Stimulated activated CD8-positive, alpha-beta memory T cell treated with anti-CD3 and anti-CD28 coated beads, Interleukin-15, amount 100 ng/mL, for 48 hours (primary cell): ENCODE measurements at places on chromosomes 7 and 10.

- DNase-seq: no peak
Observed at GRCh38 chr7:18570890-18571478, 75.4 kb downstream of the HDAC9 start.

DNA sequence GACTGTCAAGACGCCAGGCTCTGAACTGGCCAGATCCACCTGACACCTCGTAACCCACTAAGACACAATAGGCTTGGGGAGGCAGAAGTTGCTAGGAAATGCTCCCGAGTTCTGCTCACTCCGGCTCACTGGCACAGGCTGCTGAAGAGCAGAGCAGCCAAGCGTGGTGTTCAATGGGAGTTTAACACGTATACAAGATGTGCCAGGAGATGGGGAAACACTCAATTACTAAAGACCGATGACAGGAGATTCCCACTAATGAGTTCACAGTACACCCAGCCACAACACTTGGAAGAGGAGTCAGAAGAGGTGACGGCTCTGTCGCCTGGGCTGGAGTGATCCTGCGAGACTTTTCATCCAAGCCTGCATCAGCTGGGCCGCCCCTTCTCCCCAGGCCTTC lies 303.4 kb downstream of the GFRA1 start:
- DNase-seq: no peak

DNA sequence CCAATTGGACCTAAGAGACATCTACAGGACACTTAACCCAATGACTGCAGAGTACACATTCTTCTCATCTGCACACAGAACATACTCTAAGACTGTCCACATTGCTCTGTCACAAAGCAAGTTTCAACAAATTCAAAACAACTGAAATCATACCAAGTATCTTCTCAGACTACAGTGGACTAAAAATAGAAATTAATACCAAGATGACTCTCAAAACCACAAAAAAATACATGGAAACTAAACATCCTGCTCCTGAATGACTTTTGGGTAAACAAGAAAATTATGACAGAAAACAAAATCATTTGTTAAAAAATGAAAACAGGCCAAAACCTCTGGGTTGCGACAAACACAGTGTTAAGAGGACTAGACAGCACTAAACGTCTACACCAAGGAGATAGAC lies 24.5 kb downstream of the SNX13 start:
- no peak for DNase-seq

- DNase-seq: no peak
Observed at GRCh38 chr7:44173911-44174693, 15.1 kb downstream of the GCK start.

DNA sequence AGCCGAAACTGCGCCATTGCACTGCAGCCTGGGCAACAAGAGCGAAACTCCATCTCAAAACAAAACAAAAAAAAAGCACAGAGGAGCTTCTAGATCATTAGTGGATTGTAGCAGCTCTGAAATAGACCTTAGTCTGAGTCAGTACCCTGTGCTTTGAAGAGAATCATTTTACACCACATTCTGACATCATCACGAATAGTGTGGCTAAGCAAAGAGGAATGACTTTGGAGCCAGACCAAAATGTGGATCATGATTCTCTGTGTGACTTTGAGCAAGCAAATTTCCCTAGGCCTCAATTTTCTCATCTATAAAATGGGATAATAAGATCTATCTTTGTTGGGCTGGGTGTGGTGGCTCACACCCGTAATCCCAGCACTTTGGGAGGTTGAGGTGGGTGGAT lies 618.9 kb downstream of the CALN1 start:
- no peak for DNase-seq

DNA sequence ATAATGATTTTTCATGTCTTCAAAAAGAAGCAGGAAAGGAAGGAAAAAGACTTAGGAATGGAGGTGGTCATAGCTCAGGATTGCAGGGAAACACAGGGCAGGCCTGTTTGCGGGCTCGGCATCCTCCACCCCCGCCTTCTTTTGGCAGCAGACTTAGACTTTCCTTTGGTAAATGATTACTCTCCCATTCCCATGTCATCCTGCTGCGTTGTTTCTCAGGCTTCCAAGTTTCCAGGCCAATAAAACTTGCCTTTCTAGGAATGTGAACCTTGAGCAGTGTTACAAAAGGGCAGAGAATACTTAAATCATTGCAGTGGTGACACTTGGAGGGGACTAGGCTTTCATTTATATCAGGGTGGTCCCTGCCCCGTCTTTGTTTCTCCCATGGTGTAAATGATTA lies 34.0 kb upstream of the DGKB start:
- no peak for DNase-seq

GRCh38 chr7:91515961-91516360 lies 251.7 kb downstream of the FZD1 start:
- no peak for DNase-seq

DNA sequence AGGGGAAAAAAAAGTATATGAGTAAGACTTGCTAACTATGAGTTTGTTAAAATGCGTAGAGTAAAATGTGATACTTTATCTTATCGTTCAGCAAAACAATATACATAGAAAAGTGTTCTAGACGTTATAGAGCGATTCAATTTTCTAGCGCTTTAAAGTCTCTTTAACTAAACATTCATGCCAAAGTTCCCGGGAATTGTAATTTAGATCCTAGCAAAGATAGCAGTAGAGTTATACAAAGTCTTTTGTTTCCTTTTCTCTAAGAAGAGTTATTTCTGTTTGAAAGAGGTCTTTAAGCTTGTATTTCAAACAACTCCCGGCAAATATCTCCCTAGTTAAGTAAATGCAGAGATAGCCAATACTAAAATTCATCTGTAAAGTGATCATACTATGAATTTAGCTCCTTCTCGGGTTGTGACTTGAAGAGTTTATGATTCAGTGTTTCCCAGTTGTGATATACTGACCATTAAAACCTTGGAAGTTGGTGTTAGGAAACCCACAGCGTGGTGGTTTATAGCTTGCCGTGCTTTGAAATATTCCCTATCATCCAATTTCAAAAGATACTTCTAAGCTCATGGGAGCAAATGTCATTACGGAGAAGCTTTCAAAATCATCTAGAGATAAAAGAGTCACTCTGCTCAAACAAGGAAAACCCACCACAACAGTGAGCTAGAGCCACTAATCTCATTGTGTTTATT lies 171.7 kb downstream of the CSTF2T start:
- no peak for DNase-seq

DNA sequence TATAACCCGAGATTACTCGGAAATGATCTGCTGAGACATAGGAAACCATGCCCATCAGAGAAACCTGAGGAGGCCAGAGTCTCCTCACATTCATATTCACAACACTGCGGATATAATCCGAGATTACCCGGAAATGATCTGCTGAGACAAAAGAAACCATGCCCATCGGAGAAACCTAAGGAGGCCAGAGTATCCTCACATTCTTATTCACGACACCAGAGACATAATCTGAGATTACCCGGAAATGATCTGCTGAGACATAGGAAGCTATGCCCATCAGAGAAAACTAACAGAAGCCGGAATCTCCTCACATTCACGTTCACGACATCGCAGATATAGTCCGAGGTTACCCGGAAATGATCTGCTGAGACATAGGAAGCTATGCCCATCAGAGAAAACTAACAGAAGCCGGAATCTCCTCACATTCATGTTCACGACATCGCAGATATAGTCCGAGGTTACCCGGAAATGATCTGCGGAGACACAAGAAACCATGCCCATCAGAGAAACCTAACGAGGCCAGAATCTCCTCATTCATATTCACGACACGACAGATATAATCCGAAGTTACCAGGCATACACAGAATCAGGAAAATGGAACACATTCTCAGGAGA lies 422.3 kb upstream of the AKR1E2 start:
- DNase-seq: no peak

GRCh38 chr7:8065356-8065813 lies 96.8 kb downstream of the GLCCI1 start:
- no peak for DNase-seq

DNA sequence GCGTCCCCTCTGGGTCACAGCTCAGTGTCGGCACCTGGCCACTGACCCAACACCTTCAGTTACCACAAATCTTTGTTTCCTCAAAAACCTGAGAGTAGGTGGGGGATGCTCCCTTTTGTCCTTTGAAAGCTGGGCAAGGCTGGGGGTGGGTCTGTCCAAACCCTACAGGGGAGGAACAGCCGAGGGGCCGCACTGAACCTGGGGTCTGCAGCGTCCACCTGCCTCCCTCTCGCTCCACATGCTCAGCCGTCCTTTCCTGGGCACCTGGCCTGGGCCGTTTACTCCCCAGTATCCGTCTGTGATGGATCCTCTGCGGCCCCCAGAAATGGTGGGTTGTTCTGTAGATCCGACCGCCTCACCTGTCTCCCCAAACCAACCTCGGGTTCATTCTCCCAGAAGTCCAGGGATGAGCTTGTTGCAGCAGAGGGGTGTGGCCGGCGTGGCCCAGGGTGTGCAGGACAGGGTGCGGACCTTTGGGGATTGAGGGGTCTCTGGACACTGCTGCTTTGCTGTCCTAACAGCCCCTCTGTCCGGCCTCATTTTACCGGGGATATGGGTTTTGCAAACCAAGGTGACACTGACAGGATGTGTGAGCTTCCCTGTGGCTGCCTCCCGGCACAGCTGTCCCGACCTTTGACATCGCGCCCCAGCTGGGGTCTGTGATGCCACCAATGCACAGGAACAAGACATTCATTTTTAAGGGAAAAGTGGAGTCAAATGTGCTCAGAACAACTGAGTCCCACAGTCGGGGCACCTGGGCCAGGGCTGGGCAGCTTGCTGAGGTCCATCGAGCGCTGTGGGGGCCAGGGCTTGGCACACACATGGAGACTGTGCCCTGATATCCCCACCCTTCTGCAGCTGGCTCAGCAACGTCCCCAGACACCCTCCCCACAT lies 115.9 kb downstream of the VIPR2 start:
- no peak for DNase-seq

- no peak for DNase-seq
Observed at GRCh38 chr7:105831824-105832535, 44.4 kb downstream of the ATXN7L1 start.

GRCh38 chr7:78296644-78297371 lies 498.2 kb downstream of the PHTF2 start:
- DNase-seq: no peak

DNA sequence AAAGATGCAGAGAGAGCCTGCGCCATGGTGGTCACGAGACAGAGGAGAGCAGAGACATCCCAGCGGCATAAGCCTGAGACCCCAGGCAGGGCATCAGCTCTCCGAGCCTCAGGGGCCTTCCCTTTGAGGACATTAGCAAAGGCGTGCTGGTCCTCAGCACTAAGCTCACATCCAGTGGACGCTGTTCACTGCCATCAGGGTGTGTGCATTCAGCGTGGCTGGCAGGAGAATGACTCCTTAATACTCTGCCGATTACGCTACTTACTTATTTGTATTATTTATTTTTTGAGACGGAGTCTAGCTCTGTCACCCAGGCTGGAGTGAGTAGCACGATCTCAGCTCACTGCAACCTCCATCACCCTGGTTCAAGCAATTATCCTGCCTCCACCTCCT lies 290.2 kb downstream of the KLF6 start:
- no peak for DNase-seq

DNA sequence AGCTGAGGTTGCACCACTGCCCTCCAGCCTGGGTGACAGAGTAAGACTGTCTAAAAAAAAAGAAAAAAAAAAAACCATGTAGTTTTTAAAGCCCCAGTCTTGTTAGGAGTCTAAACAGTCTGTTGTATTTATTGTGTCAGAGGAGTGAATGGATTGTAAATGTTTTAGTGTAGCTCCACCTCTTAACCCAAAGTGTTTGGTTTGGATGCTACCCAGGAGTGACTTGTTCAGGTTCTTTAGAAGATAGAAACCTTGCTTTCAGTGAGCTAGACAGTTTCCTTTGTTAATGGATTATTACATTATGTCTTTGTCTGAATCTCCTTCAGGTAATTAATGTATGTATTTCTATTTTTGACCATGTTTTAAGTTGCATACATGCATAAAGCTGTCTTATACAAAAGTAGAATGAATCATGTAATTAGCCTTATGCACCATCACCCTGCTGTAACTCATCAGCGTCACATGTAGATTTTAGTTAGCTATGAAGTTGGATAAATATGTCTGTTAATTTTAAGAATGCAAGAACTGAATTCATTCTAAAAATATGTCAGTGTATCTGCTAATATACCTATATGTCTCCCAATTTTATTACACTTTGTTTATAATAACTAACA lies 97.7 kb downstream of the TAF3 start:
- no peak for DNase-seq

- DNase-seq: no peak
Observed at GRCh38 chr7:135704698-135705097, 23.3 kb downstream of the SLC13A4 start.

DNA sequence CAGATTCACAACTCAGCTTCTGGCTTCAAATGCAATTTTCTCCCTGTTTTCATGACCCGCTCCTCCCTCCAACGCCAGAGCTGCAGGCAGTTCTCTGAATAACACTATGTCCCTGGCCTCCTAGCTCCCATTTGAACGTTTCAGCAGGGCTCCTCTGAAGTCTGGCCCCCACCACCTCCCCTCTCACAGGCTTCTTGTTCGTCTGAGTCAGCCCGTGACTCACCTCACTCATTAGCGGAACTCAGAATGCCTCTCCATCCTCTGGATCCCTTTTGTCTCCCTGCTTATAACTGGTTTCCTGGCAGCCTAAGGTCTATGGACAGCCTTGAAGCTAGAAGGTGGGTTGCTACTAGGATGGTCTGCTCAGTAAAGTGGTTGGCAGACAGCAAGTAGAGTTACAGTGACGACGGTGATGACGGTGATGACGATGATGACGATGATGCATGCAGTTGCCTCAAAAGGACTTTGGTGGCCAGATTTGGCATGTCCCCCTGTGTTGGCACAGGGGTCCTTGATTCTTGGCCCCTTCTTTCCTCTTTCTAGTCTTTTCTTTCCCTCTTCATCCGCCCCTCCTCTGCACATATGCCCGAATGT lies 83.3 kb upstream of the MKLN1 start:
- no peak for DNase-seq

- DNase-seq: no peak
Observed at GRCh38 chr10:15265056-15265455, 96.6 kb upstream of the NMT2 start.

DNA sequence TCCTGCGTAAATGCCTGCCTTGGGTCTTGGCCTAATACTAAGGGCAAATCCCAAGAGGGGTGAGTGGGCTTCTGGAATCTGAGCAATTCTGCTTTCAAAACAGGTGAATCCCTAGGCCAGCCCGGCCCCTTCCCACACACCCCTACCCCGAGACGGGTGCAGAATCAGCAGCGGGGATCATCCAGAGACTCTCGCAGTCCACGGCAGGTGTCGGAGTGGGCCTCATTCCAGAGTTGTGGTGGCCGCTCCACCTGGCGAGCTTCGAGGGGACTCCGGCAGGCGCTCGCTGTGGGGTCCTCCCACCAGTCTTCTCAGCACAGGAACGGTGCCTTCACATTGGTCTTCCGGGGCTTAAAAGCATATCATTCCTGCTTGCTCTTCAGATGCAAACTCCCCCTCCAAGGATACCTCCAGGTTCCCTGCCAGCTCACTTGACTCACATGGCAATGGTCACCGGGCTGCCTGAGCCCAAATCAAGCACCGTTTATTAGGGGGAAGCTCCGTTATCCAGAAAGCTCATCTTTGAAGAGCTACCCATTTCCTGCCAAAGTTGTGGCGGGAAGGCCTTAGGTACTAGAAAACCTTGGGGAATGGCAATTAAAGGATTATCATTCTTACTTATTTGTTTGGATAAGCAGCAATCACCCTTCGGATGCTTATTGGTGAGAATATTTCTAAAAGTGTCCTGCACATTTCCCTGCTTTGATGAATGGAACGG lies 67.6 kb downstream of the PRKAG2 start:
- DNase-seq: no peak
